ENCODE measurements at places on chromosomes 2 and 18.

DNA sequence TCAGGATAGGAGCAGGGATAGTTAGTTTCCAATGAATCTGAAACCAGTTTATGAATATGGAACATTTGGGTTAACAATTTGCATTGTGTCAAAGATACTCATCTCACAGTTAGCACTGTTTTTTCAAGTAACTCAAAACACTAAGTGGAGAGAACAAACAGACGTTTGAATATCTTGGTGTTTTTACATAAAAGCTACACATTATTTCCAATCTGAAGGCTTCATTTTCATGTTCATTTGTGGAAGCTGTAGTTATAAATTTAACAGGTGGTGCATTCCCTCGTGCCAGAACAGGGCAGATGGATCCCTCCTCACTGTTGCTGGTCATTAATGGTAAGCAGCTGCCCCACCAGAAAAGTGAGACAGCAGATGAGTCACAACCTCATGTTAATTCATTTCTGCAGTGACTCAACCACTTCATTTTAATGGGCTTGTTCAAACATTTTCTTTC is 286.9 kb downstream of the TMX3 start:
- DNase-seq = no peak

DNA sequence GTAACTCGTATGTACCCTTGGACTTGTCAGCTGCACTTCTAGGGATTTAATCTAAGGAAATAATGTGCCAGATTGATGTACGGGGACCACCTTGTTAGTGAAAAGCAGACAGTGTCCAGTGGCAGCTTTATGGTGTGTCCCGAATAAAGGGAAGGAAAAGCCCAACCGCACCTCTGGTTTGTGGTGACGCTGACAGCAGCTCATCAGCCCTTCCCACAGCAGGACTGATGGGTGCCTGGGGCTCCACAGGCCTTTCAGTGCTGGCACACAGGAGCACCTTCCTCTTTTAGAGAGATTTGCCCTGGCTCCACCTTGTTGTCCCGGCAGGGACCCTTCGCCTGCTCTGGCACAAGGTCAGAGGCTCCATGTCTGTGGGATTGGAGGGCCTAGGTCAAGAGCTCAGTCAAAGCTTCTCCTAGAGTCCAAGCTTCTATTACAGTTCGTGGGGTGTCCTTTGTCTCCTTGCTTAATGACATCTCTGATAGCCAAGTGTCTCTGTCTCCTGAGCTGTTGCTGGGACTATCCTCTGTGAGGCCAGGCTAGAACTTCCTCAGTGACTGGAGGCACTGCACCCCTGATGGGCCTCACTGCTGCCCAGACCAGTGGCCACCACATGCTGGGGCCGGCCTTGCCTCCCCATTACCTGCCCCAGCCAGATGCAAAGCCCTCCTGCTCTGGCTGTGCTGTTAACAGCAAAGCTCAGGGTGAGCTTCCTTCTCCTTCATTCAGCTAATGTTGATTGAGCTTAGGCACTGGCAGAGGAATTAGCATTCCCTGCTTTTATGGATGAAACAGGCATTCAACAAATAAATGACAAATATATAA is 33.0 kb upstream of the SCLY start:
- no peak for DNase-seq

- peak; percentile 20 for DNase-seq
These were observed 886 bp downstream of the PRKCE start for GRCh38 chr2:45652090-45653031.

DNA sequence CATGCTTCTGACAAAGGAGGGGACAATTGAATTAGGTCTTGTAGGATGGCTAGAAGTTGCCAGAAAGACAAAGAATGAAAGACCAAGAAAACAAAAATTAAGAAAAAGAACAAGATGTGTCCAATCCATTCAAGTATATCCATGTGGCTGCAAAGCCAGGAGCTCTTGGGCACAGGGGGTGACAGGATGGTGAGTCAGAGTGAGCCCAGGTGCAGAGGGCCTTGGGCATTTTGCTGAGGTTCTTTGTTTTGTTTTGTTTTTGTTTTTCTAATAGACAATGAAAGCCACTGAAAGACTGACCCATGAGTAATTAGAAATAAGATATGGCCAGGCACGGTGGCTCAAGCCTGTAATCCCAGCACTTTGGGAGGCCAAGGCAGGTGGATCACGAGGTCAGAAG is 104.6 kb upstream of the KLHL29 start:
- no peak for DNase-seq

DNA sequence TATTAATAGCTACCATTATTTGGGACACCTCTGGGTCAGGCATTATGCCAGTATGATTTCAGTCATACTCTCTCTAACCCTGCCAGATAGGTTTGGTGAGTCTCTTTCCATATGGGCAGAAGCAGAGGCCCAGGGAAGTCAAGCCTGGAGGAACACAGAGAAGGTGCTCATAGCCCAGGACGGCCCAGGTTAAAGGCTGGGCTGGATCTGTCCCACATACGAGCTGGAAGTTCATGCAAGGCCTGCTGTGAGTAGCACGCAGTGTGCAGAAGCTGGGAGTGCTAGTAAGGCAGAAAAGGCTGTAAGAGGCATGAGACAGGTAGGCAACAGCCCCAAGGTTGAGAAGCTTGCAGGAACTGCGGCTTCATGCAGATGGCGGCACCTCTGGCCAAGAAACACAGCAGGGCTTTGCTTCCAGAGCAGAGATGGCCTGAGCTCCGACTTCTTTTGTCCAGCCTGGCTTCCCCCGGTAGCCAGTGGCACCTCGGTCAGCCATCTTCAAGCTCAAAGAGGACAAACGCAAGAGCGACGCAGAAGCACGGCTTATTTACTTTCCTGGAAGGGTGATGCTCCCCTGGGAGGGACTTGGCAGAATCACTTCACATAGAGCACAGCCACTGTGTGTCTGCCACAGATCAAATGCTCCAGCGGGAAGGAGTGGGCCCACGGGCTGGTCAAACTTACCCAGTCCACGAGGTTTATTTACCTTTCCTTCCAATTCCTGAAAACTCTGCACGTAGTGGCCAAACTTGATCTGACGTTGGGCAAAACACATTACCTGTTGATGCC is 58.5 kb upstream of the MAP4K4 start:
- DNase-seq = no peak

GRCh38 chr2:65582364-65582763 is 150.0 kb upstream of the SPRED2 start:
- DNase-seq = no peak

DNA sequence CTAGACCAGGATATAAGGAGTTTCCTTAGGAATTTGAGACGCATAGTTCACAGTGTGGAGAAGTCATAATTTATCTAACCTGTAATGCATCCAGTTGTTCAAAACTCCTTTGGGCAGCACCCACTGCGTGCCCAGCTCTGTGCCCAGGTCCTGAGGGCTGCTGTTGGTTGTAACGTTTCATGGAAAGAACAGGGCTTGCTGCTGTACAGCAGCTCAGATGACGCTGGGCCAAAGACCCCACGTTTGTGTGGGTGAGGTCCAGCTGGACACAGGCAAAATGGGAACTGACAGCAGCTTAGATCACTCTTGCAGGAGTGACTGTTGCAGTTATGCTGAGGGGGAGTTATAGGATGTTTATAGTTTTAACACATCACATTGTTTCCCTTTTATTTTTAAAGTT is 30.0 kb upstream of the HS6ST1 start:
- DNase-seq = no peak

GRCh38 chr2:46353509-46353908 is 56.3 kb downstream of the EPAS1 start:
- DNase-seq = no peak

DNA sequence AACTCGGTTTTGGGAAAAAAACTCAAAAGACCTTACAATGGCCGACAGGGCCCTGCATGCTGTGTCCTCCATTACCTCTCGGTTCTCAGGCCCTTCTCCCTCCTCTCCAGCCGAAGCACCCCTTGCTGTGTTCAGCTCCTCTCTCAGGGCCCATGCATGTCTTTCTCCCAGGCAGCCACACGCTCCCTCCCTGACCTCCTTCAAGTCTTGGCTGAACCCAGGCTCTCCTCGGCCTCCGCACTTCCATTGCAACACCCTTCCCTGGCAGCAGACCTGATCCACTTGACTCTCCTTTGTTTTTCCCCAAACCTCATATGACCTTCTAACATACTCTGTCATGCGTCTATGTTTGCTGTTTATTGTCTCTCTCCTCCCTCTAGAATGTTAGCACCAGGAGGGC is 114.0 kb downstream of the CYP26B1 start:
- no peak for DNase-seq

- no peak for DNase-seq
These were observed 10.5 kb downstream of the PROC start for GRCh38 chr2:127428815-127429109.

Data from stimulated activated naive CD4-positive, alpha-beta T cell (primary cell).